ENCODE measurements at places on chromosomes 7 and 10. TPM values are rescaled to one million over a fixed set of nuclear protein-coding genes. Genes with fewer than 3 reads are reported as not detected.

The HYCC1 gene
- 106 TPM for total RNA-seq

The PLXDC2 gene
- total RNA-seq: 2.9 TPM

The NXPH1 gene
- not detected for total RNA-seq

The CPA5 gene
- total RNA-seq: not detected

The ANKRD1 gene
- total RNA-seq: 1,189 TPM

The MSRB2 gene
- total RNA-seq: 9.0 TPM

The PRSS1 gene
- total RNA-seq: not detected

The PLPP4 gene
- total RNA-seq: 5.2 TPM

The CTBP2 gene
- 92.1 TPM for total RNA-seq
